ENCODE measurements at places on chromosomes 1 and 21. TPM values are rescaled to one million over a fixed set of nuclear protein-coding genes. Genes with fewer than 3 reads are reported as not detected.

ESRRG gene
- 0.69 TPM for polyA plus RNA-seq

EXTL2 gene
- polyA plus RNA-seq = 27.1 TPM

FCGR1A gene
- polyA plus RNA-seq = not detected

KIF21B gene
- polyA plus RNA-seq = 10.8 TPM

TMIGD3 gene
- not detected for polyA plus RNA-seq

HPDL gene
- polyA plus RNA-seq = 100 TPM

ERICH3 gene
- not detected for polyA plus RNA-seq

PPFIA4 gene
- polyA plus RNA-seq = 9.0 TPM

SERTAD4 gene
- 0.54 TPM for polyA plus RNA-seq

MASP2 gene
- polyA plus RNA-seq = 0.54 TPM

ZBTB8A gene
- 2.9 TPM for polyA plus RNA-seq

LRRN2 gene
- polyA plus RNA-seq = 1.8 TPM

CNR2 gene
- not detected for polyA plus RNA-seq

MAP10 gene
- polyA plus RNA-seq = 2.4 TPM

CD52 gene
- 2.7 TPM for polyA plus RNA-seq

TESK2 gene
- polyA plus RNA-seq = 10.8 TPM

C1orf94 gene
- 14.3 TPM for polyA plus RNA-seq

ARHGAP30 gene
- 0.50 TPM for polyA plus RNA-seq

ABCG1 gene
- 2.1 TPM for polyA plus RNA-seq

LAX1 gene
- not detected for polyA plus RNA-seq

GBP7 gene
- polyA plus RNA-seq = not detected

OPRD1 gene
- polyA plus RNA-seq = 2.5 TPM

PGBD5 gene
- polyA plus RNA-seq = 16.3 TPM

DYRK3 gene
- polyA plus RNA-seq = 2.1 TPM

AMPD1 gene
- not detected for polyA plus RNA-seq

TDRD10 gene
- polyA plus RNA-seq = 0.27 TPM

LAMC2 gene
- 5.2 TPM for polyA plus RNA-seq

TSACC gene
- 5.0 TPM for polyA plus RNA-seq

FAM89A gene
- 2.1 TPM for polyA plus RNA-seq

TAS1R3 gene
- polyA plus RNA-seq = 0.16 TPM

LMX1A gene
- 0.03 TPM for polyA plus RNA-seq

TNFRSF25 gene
- polyA plus RNA-seq = 26.1 TPM

CTH gene
- polyA plus RNA-seq = 31.7 TPM

PBX1 gene
- 80.1 TPM for polyA plus RNA-seq

SPRR2F gene
- polyA plus RNA-seq = 0.50 TPM

IFI44L gene
- polyA plus RNA-seq = not detected

CDKN2C gene
- not detected for polyA plus RNA-seq

ADPRS gene
- 39.4 TPM for polyA plus RNA-seq
